NCI-H1105 treated with DMSO at 0.1 percent for 48 hours (cell line): ENCODE measurements at places on chromosomes 4 and X.

DNA sequence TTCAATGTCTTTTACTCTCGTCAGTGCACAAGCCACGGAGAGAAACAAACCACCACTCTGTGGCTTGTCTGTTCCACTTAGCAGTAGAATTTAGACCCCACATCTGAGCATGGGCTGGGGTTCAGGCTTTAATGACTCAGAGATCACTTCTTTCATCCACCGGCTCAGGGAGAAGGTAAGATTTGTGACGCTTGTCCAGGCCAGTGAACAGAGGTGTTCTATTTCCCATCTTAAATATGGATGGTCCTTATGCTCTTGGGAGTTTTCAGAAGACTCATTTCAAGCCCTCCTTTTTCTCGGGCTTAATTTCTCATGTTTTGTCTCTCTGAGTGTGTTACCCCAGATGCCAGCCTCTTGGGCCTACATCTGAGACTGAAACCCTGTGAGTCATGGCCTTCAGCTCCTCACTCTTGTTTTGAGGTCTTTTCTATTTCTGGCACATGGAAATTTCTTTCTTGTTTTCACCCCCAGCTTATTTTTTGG, 127.4 kb upstream of the SFRP2 start:
- no peak for DNase-seq

DNA sequence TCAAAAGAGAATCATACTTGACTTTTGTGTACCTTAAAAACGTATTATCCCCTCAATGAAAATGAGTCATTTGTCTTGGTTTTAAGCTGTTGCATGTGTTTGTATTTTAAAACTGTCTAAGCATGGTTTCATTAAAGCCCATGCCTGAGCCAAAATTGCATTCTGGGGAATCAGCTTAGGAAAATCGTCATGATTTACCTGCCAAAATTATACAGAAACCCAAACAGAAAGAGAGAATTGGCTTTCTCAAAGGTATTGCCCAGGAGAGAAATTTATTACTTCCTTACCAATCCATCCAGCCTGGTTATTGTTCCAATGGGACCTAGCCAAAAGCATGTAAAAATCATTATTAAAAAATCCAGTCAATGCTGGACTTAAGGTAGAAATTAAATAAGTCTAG, 37.6 kb downstream of the GPR174 start:
- no peak for DNase-seq

DNA sequence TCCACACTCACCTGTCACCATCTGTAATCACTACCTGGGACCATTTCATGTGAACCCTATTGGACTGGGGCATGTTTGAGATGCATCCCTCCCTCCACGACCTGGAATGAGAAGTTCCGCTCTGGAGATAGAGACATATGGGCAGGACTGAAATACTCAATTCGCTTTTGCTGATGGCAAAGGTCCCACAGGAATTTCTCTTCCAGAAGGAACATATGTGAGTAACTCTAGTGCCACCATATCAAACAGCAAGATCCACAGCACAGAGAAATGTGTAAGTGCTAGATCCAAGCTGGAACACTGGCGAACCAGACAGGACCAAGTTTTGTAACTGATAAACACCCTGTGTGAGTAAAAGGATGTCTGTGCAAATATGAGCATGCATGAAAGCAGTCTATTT, 43.9 kb downstream of the SEL1L3 start:
- DNase-seq, result no peak

- no peak for DNase-seq
Measured at GRCh38 chrX:107288676-107289075, 82.3 kb downstream of the DNAAF6 start.

DNA sequence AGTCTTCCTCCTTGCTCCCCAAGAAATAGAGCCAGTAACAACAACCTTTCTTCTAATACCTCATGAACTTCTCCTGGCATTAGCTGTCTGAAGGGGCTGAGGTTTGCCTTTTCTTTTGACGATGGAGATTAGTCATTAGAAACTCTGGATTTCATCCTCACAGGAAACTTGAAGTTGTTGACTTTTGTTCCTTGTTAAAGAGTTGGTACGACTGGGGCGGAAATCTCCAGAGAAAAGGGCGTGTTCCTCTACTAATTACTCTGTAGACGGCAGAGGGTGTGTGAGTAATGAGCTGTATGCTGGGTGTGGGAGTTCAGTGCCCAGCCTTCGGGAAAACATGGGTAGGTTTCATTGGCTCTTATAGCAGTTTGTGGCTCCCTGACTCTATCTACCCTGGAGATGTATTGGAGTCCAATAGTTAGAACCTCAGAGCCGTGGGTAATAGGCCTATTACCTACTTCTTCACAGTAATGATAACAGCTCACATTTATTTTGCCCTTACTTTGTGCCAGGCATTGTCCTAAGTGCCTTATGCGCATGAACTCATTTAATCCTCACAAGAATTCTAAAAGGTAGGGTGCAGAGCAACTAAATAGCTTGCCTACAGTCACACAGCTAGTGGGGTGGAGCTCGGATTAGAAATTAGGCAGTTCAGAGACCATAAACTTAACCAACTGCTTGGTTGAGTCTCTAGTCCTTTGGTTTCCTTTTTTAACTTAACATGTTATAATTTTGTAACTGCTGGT, 23.4 kb downstream of the TMEM164 start:
- no peak for DNase-seq

DNA sequence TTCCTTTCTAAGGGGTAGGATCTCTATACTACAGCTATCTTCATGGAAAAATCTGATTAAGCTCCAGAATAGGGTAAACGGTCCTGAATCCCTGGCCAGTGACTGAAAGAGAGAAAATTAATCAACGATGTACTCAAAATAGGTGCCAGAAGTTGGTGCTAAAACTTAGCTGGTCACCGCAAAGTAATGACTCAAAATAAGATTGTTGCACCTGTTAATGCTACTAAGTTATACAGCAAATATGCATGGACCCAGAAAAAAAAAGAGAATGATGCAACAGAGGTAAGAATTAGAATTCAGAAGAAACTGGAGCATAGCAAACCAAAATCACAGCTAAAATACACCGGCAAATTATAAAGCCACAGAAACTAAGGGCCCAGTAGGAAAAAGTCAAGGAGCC, 239.7 kb upstream of the FAM241A start:
- DNase-seq, result no peak

DNA sequence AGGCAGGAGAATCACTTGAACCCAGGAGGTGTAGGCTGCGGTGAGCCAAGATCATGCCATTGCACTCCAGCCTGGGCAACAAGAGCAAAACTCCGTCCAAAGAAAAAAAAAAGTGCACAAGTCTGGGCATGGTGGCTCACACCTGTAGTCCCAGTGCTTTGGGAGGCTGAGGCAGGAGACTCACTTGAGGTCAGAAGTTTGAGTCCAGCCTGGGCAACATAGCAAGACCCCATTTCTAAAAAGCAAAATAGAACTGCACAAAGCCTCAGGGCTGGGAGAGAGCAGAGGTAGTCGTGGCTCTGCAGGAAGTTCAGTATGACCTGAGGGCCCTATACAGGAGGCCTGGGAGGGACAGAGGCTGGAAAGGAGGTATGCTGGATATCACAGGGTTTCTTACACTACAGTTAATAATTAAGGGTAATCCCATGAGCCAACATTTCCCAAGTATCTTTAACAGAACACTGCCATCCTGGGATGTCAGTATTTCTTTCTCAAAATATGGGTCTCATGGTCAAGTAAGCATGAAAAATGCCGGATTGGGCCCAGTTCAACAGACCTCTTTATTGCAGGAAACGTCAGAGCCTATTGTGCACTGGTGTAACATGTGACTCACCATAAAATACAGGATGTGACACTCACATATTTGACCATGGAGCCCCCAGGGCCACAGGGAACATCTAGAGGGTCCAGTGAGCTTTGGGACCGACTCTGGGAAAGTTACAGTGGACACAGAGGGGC, 37.8 kb downstream of the ACSL1 start:
- no peak for DNase-seq

DNA sequence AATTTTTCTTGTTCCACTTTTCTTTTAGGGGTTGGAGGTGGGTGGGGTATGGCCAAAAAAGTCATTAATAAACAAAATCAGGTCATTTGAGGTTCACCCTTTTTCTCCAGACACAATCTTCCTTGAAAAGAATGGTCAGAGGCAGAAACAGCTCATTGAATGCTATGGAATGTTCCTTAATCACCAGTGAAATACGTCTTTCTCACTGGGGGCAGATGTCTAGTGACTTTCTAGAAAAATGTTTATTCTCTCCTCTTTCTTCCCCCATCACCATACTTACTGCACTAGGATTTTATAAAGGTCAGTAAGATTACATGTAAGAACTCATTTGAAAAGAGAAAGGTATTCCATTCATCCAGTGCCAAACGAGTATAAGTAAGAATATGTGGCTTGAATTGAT, 44.5 kb downstream of the MGST2 start:
- DNase-seq, result no peak

DNA sequence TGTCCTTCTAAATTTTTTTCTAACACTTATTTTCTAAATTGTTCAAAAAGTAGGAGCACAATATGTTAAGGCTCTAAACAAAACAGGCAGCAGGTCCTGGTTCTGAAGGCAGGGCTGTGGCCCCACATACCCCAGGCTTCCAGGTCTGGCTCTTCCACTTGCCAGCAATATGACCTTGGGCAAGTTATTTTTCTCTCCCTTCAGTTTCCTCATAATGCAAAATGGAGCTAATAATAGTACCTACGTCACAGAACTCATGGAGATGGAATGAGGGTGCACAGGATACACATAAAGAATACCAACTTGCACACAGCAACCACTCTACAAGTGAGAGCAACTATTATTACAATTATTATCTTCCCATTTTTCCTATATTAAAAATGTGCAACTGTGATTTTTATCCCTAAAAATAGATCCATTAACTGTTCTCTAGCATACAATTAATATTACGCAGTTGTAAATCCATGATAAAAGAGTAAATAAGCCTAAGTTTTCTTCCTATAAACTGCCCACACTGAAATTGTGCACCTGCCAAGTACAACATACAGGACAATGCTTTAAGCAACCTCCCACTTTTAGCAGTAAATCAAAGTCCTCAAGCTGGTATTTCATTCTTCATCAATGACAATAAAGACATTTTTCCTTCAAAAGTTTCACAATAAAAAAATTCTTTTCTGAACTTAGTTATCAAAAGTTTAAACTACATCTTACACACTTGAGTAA, 27.0 kb downstream of the OTUD4 start:
- DNase-seq, result no peak

DNA sequence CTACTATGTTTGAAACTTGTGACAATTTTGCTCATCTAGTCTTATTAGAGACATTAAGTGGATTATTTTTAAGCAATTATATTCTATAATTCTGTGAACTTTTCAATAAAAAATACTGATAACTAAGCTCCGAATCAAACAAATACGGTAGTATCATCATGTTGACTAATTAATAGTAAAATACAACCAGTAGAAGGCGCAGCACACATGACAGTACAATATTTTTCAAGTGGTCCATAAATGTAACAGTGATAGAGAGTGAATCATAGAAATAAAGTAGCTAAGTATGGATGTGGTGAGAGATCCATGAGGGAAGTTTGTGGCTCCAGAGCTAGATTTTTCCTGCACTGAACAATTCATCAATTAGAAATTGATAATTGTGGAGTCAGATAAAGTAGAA, 666.2 kb downstream of the KCTD8 start:
- DNase-seq, result no peak

- DNase-seq, result peak; percentile 18
Measured at GRCh38 chr4:139763672-139764071, 98.1 kb downstream of the MGST2 start.

GRCh38 chr4:137274404-137274803, 257.9 kb downstream of the PCDH18 start:
- no peak for DNase-seq

GRCh38 chr4:112296949-112297880, at the start of gene ALPK1:
ALPK1 (plus strand) TSS chr4:112297369.
- no peak for DNase-seq

DNA sequence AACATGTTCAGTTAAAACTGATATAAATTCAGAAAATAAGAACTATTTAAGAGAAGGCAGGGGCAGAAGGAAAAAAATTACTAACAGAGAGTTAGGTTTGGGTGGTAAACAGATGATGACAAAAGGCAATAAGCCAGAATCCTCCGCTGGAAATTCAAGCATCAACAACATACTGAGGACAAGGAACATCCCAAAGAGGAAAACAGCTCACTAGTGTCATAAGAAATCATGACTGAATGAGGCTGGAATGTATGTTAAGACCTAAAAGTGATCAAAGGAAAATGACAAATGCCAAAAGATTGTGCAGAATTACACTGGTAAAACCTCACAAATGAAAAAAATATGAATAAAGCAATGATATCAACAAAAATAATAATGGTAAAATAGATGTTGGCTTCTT, 88.4 kb downstream of the WDFY3 start:
- no peak for DNase-seq

GRCh38 chr4:129394635-129395034, 298.7 kb downstream of the C4orf33 start:
- DNase-seq, result peak; percentile 80

GRCh38 chr4:95045429-95045828, 287.7 kb downstream of the BMPR1B start:
- no peak for DNase-seq

DNA sequence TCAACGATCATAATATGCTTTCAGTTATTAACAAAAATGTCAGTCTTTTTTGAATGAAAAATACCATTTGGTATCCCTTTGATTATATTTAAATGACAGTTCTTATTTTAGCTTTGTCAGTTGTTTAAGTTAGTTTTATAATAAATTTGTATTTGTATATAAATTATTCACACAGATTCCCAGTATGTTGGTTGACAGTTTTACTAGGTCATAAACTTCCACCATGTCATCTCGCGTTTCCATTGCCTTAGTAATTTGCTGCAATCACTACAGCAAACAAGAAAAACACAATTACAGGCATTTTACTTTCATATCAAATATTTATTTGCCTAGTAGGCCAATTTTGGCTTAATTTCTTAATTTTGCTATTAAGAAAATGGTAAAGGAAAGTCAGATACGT, 109.6 kb upstream of the ANK2 start:
- no peak for DNase-seq

DNA sequence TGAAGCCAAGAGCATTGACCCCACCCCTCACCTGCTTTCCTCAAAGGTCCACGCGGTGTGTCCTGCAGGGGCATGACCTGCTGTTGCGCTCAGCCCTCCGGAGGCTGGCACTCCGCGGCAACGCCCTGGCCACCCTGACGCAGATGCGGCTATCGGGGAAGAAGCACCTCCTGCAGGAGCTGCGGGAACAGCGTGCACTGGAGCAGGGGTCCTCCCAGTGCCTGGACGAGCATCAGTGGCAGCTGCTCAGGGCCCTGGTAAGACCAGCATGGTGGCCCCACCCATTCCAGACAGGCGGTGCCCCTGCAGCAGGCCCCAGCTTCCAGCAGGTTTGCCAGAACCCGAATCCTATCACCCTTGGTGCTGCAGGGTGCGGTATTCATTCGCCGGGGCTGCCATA, 86.0 kb downstream of the EVC start:
- no peak for DNase-seq

DNA sequence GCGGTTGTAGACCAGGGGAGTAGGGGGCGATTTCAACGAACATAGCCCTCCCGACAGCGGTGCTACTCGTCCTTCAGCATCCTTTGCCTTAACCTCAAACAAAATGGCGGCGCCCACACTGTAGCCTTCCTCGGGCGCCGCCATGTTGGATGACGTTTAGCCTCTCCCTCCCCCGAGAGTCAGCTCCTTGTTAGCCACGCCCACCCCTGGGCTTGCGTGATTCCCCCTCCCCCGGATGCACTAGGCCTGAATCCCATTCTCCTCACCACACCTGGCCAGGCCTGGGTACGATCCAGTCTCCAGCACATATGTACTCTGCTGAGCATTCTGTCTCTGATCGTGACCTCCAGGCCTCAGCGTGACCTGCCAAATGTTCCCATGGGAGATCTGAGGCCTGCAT, 49.0 kb upstream of the ZNF157 start:
- DNase-seq, result peak; percentile 3

GRCh38 chr4:72112514-72113156, 80.8 kb downstream of the NPFFR2 start:
- no peak for DNase-seq

GRCh38 chr4:74453037-74453635, 8.2 kb downstream of the AREG start:
- DNase-seq, result no peak
